Activated CD8-positive, alpha-beta memory T cell treated with anti-CD3 and anti-CD28 coated beads for 1 hour (primary cell): ENCODE measurements at places on chromosomes 16 and 17.

DNA sequence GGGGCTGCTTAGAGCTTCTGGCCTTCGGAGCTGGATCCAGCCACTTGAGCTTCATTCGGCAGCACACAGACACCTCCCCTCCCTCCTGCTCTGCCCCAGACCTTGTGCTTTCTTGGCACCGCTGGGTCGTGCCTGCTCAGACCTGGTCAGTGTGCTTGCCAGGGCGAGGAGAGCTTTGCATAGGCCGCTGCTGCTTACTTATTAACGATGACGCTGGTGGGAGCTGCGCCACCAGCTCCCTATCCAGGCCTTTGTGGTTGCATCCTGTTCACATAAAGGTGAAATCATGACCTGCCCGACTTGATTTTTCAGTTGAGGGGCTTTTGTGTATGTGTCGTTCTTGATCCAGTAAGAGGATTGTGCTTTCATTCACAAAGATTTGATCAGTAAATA, 101.1 kb downstream of the MSI2 start:
- DNase-seq = no peak

DNA sequence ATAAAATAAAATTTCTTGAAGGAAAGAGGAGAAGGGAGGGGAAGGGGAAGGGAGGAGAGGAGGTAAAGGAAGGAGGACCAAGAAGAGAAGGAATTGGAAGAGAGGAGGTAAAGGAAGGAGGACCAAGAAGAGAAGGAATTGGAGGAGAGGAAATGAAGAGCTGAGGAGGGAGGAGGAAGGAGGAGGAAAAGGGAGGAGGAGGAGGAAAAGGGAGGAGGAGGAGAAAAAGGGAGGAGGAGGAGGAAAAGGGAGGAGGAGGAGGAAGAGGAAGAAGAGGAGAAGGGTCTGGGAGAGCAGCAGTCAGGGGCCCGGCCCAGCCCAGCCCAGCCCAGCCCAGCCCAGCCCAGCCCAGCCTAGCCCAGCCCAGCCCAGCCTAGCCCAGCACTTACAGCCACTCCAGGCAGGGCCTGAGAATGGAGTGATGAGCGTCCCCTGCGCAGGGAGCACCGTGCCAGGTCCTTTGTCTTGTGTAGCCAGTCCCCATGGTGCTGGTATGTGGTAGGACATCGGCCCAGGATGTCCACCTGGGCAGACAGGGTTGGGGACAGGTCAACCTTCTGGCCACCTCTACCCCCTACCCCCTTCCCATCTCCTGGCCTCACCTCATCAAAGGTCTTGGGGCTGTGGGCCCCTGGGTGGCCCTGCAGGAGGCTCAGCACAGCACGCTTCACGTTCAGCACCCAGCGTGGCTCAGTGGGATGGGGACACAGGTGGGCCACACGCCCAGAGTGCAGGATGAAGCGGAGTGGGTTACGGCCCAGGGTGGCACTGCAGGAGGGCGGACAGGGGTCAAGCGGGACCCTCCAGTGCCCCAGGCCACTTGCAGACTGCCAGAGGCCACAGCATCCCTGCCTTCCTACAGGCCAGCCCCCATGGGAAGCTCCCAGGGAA, 70.9 kb downstream of the LITAF start:
- DNase-seq = no peak

- DNase-seq = no peak
Measured at GRCh38 chr16:35711435-35711834, 2252.0 kb downstream of the TP53TG3F start.

GRCh38 chr17:65457183-65457582, 104.3 kb downstream of the AXIN2 start:
- no peak for DNase-seq

GRCh38 chr16:86362155-86362849, 148.0 kb upstream of the FOXF1 start:
- DNase-seq = no peak

DNA sequence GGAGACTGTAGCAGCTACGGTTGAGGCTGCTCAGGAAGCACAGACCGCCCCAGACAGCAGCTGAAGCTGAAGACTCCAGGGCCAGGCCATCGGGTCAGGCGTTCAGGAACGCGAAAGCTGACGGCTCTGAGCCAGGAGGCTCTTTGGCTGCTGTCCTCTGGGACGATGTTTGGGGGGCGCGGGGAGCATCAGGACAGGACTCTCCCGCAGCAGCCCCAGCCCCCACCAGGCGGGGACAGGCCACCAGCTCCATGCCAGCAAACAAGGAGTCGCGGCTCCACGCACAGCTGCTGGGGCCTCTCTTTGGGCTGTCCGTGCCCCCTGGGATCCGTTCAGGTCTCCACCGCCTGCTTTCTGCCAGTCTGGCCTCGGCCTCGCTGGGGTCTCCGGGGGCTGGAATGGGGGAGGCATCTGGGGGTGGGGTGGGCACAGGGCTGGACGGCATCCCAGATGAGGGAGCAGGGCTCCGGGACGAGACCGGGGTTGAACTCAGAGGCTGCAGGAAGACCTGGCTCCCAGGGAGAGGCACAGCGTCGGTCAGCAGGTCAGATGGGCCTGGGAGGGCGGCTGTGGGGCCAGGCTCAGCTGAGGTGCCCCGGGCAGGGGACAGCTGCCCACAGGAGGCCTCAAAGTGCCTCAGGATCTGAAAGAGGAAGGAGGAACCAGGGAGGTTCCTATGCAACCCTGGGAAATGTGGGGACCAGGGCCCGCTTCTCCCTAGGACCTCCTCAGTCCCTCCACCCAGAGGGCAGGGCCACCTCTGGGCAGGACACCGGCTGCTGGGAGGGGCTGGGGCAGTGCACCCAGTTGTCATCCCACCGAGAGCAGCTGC, 6.3 kb upstream of the CEP131 start:
- DNase-seq = no peak

DNA sequence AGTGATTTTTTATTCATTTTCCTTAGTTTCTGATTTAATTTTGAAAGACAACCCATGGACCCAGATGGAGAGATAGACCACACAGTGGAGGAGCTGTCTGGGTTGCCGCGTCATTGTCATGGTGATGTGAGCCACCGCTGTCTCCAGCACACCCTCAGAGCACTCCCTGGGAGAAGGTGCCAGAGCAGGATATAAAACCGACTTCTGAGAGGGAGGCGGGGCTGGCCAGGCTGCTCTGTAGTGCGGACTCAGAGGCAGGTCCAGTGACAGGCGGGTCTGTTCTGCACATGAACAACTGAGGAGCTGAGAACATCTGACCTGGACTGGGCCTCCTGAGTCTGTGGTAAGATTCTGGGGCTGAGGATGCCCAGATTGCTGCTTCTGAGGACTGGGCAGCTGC, 216.3 kb upstream of the NLRP1 start:
- DNase-seq = no peak
